ENCODE measurements at places on chromosomes 1 and 21.

GRCh38 chr1:113369699-113370098 lies 20.6 kb upstream of the MAGI3 start:
- no peak for DNase-seq

GRCh38 chr1:30378991-30379581 lies 344.3 kb downstream of the MATN1 start:
- DNase-seq: no peak

GRCh38 chr1:64965366-64966157 lies 787 bp downstream of the JAK1 start:
- DNase-seq: peak; percentile 60

DNA sequence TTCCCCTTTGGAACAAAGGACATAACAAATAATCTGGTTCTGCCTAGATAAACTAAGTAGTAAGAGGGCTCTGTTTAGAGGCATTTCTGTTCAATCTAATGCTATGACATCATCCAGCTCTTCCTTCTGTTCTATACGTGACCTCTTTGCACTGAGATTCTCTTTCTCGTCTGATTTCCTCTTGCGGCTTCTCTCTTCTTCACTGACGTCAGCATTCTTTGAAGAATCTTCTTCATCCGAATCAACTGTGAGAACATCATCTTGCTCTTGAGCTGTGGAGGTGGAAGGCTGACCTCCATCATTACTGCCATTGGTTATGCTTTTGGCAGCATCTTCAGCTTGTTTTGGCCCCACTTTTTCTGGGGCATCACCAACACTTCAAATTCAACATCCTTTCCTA lies 130.4 kb downstream of the HS2ST1 start:
- DNase-seq: no peak

- DNase-seq: no peak
Observed at GRCh38 chr1:22878626-22879025, 94.0 kb downstream of the LACTBL1 start.

Data from inflammatory macrophage (primary cell).